ENCODE measurements at places on chromosomes 4 and X. TPM values are rescaled to one million over a fixed set of nuclear protein-coding genes. Genes with fewer than 3 reads are reported as not detected.

GRCh38 chrX:84216406-84216805, 28.4 kb upstream of the RPS6KA6 start:
- no peak for DNase-seq

The PPP2R2C gene
- total RNA-seq: not detected

GRCh38 chr4:38787693-38788092, 4.9 kb upstream of the TLR10 start:
- DNase-seq: no peak

- no peak for DNase-seq
These were observed 44.7 kb upstream of the BEX4 start for GRCh38 chrX:103170216-103170615.

The TCEANC gene
- total RNA-seq: 1.3 TPM

DNA sequence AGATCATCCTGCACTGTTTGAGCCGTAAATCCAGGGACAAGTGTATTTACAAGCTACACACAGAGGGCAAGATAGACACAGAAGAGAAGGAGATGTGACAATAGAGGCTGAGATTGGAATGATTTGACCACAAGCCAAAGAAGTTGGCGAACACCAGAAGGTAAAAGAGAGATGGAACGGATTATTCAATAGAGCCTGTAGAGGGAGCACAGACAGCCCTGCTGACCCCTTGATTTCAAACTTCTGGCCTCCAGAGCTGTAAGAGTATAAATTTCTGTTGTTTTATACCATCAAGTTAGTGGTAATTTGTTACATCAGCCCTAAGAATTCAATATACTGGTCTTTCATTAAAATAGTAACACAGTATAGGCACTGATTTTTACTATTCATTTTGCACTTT, 447.8 kb downstream of the FAT4 start:
- DNase-seq: no peak

DNA sequence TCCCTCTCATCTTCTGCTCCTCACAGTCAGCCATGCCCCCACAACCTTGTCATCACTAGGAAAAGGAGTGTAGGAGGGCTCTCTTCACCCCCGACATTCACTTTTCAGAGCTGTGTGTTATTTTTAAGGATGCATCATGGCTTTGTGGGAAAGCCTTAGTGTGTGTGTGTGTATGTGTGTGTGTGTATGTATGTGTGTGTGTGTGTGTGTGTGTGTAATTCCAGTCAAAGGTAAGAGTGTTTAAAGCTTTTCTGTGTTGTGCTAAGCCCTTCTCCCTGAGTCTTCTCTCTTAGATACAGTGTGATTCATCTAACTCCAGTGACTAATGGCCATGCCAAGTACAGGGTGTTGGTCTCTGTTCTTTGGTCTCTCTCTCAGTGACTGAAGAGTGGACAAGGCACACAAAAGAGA, 76.6 kb downstream of the CHIC2 start:
- DNase-seq: no peak

DNA sequence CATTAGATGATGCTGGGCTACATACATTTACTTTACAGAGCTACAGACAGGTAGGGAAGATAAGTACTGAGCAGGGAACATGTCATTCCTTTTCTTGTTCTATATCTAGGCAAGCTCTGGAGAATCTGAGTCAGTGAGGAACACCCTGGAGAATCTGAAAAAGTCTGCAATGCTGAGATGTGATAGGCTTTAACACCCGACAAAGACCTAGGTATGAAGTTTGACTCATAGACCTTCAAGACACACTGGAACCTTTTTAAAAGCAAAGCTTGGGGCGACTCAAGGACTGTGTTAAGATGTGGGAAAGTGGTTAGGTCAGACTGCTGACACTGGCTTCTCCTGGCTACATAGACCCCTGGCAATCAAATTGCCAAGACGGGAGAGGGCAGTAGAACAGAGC, 42.8 kb downstream of the OSTC start:
- DNase-seq: no peak

GRCh38 chr4:3317011-3317655, 24.3 kb downstream of the RGS12 start:
- no peak for DNase-seq

Data from activated CD8-positive, alpha-beta T cell treated with anti-CD3 and anti-CD28 coated beads for 36 hours (primary cell).